ENCODE measurements at places on chromosomes 5 and 9.

- DNase-seq: no peak
Observed at GRCh38 chr9:114276908-114277821, 45.7 kb upstream of the ORM1 start.

GRCh38 chr5:32745317-32745716 is 34.2 kb downstream of the NPR3 start:
- DNase-seq: no peak

DNA sequence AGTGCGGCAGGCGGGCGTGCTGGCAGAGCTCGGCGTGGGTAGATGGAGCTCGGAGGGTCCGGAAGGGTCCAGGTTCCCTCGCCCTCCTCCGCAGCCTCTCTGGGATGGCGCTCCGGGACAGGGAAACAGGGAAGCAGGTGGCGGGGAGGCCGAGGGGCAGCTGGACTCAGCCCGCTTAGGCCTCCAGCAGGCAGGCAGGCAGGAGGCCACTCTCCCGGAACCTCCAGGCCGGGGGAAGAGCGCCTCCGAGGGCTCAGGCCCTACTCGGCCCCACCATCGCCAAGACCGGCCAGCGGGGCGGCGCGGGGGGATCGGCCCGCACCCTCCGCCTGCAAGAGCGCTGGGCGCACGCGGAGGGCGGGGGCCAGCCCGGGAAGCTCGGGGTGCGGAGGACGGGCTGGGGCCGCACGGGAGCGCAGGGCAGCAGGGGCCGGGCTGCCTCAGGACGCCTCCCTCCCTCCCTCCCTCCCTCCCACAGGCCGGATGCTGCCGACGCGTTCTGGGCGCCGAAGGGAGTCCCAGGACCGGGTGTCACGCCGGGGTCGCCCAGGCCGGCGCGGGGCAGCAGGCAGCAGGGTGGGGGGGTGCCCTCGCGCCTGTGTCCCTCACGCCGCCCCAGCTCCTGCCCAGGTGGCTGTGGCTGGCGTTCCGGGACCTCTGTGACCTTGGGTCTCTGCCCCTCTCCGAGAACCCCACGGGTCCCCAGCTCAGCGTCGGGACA is 977 bp downstream of the MGAT4B start:
- DNase-seq: peak; percentile 80

GRCh38 chr9:20356403-20357036 is 265.8 kb downstream of the MLLT3 start:
- DNase-seq: peak; percentile 50

- DNase-seq: no peak
Observed at GRCh38 chr9:127490535-127491230, 39.4 kb downstream of the LRSAM1 start.

DNA sequence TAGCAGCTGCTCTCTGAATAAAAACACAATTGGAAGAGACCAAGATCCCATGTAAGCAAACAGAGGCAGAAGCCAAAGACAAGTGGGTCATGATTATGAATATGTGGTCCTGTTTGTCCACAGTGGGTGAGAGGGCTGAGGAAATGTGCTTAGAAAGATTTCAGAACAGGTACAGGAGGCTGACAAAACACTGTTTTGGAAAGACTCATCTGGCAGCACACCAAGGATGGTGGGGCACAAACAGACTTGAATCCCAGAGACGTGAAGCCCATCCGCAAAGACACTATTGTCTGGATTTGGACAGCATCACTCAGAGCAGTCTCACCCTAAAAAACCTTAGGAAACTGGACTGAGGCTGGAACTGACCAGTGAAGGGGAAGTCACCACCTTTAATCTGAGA is 85.0 kb downstream of the ADRB2 start:
- no peak for DNase-seq

DNA sequence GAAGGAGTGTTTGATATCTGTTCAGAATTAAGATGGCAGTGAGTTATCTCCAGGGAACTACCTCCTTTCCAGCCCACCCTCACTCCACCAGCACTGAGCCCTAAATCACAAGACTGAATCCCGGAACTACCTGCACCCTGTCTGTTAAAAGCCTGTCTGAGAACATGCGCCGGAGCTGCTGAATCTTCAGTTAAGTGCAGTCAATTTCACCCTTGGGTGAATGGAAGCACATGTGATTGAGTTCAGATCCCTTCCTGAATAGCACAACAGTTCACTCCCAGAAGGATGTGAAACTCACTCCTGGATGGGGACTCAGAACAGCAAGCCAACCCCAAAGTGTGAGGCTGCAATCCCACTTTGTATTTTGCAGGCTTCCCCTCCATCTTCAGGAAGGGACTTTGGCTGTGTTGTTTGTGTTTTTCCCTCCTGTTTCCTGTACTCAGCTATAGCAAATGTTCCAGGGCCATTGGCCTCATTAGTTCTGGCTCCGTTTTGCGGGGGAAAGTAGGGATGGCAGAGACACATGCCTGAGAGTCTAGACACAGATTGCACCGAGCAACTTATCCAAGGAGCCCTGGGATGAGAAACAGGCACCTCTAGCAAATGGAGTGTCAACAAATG is 43.4 kb downstream of the DPYSL3 start:
- DNase-seq: no peak

- DNase-seq: peak; percentile 88
Observed at GRCh38 chr9:136485049-136486045, 2.5 kb upstream of the SEC16A start.

DNA sequence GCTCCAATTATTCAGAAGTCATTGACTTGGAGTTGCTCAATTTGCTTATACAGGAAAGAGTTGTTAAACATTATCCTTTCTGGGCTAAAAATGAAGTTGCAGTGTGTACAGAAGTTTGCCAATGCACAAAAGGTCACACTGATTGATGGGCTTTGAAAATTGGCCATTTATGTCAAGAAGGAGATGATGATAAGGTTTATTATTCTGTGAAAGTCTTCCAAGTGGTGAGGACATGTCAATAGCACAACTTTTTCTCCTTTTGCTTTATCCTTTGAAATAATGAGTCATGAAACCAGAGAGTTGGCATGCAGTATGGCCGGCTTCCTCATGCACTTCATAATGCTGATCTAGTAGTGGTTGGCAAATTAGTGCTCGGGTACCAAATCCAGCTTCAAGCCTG is 848.5 kb upstream of the WWC1 start:
- DNase-seq: no peak

DNA sequence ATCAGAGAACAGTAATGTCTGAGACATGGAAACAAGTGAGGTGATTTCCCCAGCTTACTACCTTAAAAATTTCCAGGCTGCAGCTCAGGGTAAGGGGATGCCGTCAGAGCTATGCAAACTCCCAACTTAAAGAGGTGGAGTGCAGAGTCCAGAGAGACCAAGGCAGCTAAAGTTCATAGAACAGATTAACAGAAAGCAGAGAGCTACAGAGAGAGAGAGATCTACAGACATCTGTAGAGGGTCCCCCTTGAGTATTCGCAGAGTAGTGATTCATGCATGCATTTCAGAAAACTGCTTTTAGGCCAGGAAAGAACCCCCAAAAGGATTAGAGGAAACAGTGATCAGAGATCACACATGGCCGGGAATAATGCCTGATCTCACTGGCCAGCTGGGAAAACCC is 306.2 kb upstream of the PUM3 start:
- DNase-seq: no peak

DNA sequence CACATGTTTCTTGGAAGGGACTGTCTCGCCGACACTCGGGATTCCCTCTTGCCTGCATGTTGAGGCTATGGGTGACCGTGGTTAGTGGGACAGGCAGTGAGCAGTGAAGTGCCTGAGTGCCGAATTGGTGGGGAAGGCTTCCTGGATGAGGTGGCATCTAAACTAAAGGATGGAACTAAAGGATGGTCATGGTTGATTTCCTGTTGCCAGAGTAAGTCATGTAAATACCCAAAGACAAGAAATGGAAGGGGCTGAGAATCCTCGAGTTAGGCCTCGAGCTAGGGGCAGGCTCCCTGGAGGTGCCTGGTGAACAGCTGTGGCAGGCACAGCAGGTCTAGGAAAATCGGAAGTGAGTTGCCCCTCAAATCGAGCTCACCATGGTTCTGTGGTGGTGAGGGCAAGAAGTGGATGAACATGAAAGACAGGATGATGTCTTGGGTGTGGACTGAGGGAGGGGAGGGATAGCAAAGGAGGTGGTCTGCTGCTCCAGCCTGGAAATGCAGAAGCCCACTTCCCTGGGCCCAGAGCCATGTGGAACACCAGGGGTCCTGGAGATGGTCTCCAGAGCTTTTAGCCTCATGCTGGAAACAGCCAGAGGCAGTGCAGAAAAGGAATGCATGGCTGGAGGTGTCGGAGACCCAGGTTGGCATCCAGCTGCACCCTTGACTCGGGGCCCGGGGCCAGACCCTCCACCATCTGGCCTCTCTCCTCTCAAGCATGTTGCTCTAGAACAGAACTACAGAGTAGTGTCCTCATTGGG is 12.2 kb downstream of the CD74 start:
- no peak for DNase-seq

GRCh38 chr9:133950192-133950591 is 41.9 kb downstream of the VAV2 start:
- DNase-seq: no peak

DNA sequence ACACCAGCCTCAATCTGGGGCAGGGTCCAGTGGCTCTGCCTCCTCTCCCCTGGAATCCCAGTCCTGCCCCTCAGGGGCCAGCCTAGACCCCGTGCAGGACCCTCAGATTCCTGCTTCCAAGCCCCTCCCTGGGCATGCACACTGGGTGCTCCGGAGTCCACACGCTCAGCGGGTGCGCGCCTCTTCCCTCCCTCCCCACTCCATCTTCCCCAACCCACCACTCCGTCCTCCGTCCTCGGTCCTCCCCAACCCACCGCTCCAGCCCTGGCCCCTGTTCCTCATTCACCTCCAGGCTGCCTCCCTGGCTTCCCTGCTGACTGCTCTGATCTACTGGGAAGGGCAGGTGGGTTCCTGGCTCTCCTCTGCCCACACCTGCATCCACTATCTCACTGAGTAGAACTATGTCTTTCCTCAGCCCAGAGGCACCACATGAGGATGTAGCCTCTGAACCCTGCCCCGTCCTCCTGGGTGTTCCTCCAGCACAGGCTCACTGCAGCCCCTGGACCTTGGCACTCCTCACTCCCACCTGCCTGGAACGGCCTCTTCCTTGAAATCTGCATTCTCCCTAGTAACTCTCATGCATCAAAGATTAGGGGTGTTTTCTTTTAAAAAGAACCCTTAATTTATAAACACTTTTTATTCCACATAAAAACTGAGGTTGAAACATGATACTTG is 92.8 kb downstream of the CAMSAP1 start:
- no peak for DNase-seq

- no peak for DNase-seq
Observed at GRCh38 chr9:68683433-68683832, 21.6 kb upstream of the PIP5K1B start.

- DNase-seq: no peak
Observed at GRCh38 chr5:3007577-3007976, 256.1 kb upstream of the IRX2 start.

GRCh38 chr5:107513337-107514085 is 157.2 kb downstream of the EFNA5 start:
- DNase-seq: no peak

DNA sequence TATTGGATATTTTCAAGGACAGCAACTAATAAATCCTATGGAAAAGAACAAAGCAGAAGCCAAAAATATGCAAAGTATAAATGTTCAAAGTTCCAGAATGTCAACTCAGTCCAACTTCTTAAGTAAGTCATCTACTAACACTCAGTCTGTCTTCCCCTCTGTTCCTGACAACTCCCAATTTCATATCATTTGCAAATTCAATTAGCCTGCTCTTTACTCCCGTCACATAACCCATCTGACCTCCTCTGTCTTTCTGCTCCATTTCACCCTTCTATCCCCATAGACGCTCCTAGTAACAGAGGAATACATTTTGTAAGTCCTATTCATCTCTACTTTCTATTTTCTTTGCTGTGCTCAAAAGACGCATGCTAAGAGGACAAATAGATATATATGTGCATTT is 659.8 kb upstream of the MEF2C start:
- no peak for DNase-seq

GRCh38 chr5:116528519-116529234 is 45.9 kb downstream of the SEMA6A start:
- DNase-seq: no peak

DNA sequence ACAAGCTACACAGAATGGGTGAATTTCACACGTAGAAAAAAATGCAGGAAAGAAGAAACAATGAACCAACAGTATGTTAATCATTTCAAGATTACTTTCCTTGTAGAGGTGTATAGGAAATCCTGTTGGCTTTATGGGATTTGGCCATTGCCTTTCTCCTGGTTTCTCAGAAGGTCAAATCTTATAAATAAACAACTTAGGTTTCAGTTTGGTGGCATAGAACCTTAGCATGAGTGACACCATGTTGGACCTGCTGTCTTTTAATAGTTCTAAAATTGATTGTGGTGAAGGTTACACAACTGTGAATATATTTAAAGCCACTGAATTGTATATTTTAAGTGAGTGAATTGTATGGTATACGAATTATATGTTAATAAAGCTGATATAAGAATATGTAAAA is 16.7 kb upstream of the NDFIP1 start:
- no peak for DNase-seq

DNA sequence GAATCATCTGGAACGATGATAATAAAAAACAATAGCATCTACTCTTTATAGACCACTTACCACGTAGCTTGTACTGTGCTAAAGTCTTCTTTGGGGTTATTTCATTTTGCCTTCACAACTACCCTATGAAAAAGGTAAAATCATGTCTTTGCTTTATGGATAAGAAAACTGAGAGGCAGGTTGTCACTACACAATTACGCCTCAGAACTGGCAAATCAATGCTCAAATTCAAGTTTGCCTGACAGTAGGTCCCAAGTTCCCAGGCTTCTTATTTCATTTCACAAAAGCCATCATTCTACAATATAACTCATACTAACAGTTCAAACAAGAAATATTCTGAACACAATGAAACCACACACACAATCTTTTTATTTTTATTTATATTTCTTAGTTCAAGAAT is 258.5 kb downstream of the GABRB2 start:
- DNase-seq: no peak

DNA sequence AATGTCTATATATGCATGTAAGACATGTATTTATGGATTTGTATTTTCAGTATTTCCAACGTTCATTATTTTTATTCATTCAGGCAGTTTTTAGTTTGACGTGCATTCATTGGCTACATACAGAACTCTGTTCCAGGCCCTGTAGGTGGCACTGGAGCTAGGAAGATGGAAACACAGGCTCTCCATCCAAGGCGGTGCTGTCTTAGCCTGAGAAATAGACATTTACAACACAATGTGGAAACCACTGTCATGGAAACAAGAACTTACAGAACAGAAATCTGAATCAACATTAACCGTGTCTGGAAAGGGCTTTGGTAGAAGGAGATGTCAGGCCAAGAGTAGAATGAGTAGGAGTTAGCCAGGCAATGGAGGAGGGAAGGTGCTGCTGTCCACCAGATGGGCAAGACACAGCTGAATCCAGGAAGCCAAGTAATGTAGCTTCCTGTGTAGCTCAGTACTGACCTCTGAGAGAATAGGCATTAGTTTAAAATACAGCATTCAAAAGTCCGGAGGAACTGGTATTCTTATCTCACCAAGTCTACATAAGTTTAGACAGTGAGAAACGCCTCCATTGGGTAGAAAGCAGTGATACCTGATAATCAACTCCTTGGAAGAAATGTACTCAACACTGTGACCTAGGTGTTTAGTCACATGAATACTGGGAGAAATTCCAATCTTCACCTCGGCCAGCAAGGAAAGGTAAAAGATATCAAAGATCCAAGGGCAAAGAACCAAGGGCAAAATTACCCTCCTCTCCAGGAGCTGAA is 388.6 kb upstream of the CDH6 start:
- DNase-seq: no peak
